Mesenchymal stem cell (in vitro differentiated cells and primary cell): ENCODE measurements at places on chromosomes 12 and 14.
A peak's percentile ranks its signal among the peaks of the same experiment; 100 is the strongest.

GRCh38 chr12:56589783-56590182, 40.3 kb downstream of the BAZ2A start:
- no peaks in the 10 kb centered on the region for H3K27me3 ChIP-seq
- H3K4me3 ChIP-seq, result no peak overlapping the region
- H3K36me3 ChIP-seq, result peaks cover 59% of the 10 kb centered on the region
- no peak overlapping the region for H3K27ac ChIP-seq

GRCh38 chr12:19186722-19187661, 57.5 kb downstream of the PLEKHA5 start:
- H3K27ac ChIP-seq, result no peak overlapping the region
- peak overlapping the region; percentile 19 for H3K4me3 ChIP-seq
- peaks cover 4% of the 10 kb centered on the region for H3K4me1 ChIP-seq
- H3K27me3 ChIP-seq, result no peaks in the 10 kb centered on the region
- DNase-seq, result peak; percentile 67

DNA sequence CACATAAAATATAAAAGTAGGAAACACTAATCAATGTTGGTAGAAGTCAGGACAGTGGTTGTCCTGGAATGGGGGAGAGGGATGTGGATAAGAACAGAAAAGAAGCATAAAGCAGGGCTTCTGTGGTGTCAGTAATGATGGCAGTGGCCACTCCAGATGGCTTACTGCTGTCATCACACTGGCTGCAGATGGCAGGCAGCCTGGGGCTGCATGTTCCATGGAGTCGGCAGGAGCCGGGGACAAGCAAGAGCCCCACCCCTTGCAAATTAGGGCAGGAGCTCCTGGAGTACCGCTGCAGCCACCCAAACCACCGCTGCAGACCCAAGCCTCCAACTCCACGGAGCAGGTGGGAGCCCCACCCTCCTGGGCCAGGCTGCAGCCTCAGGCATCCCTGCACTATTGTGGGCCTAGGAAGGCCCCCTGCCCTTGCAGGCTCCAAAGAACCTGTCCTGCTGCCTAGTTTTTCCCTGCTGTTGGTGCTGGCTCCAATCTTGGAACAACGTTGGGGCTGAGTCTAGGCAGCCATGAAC, 28.8 kb upstream of the SLC5A8 start:
- no peaks in the 10 kb centered on the region for H3K36me3 ChIP-seq
- H3K4me1 ChIP-seq, result no peaks in the 10 kb centered on the region
- DNase-seq, result no peak

GRCh38 chr14:68775614-68776126, 17.2 kb downstream of the ZFP36L1 start:
- H3K27me3 ChIP-seq, result no peaks in the 10 kb centered on the region
- peaks cover 15% of the 10 kb centered on the region for H3K4me1 ChIP-seq
- no peak for DNase-seq
- no peaks in the 10 kb centered on the region for H3K36me3 ChIP-seq
- H3K4me3 ChIP-seq, result no peak overlapping the region

DNA sequence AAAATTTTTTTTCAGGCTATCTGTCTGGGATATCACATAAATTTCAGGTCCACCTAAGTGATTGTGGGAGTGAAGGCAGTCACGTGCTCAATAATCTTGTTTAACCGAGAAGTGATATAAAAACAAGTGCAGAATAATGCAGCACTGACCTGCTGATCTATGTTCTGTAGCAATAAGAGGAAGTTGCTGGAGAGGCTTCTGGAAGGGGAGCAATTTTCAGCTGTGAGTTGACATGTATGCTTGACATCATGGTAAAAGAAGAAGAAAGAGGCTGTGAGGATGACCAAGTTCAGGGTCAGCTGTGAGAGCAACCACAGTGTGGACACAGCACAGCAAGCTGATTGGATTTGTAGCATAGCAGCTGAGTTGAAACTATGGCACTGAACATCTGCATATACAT, 172.0 kb upstream of the PELI2 start:
- no peaks in the 10 kb centered on the region for H3K4me1 ChIP-seq
- no peaks in the 10 kb centered on the region for H3K27me3 ChIP-seq
- DNase-seq, result no peak
- H3K4me3 ChIP-seq, result no peak overlapping the region

GRCh38 chr12:1515428-1515827, 79.0 kb downstream of the FBXL14 start:
- H3K4me3 ChIP-seq, result no peak overlapping the region
- no peak for DNase-seq
- no peaks in the 10 kb centered on the region for H3K36me3 ChIP-seq

DNA sequence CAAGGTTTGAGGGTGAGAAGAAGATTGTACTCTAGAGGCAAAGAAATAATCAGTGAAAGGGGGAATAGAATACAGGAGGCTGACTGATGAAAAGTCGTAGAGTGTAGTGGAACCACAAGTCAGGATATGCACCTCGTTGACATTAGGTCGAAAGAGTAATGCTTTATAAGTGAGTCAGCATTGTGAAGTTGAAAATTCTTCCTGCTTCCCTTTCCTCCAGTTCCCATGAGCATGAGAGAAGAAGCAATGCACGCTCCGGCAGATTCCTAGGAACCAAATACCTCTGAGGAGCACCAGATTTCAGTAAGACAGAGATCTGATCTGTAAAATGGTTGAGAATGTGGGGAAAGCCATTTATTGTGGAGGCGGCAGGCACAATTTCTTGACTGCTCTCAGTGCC, 16.5 kb downstream of the CCER1 start:
- DNase-seq, result peak; percentile 75
- peak overlapping the region; percentile 32 for H3K27ac ChIP-seq
- peaks cover 12% of the 10 kb centered on the region for H3K4me1 ChIP-seq
- H3K36me3 ChIP-seq, result no peaks in the 10 kb centered on the region

DNA sequence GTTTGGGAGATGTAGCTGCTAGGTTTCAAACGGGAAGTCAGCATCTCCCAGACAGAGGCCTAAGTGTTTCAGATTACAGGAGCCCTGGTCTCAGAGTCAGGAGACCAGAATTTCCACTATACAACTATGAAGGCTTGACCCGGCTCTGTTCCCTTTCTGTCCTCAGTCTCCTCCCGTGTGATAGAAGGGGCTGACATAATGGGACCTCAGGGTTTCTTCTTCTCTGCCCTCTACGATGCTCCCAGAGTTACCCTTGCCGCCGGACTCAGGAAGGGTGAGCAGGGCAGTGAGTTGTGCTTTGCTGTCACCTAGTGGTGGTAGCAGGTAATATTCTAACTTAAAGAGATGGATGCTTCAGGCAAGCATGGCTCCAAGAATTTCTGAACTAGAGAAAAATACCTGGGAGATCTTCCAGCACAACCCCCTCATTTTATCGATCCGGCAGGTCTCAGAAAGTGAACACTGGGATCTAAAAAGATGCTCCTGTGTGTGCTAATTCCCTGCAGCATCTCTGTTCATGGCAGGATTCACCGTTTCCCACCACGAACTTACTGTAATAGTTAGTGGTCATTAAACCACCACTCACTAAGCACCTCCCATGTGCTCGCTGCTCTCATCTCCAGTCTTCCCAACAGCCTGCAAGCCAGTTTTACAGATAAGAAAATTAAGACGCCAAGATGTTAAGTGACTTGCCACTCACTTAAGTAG, 84.4 kb downstream of the VWF start:
- H3K27ac ChIP-seq, result no peak overlapping the region
- H3K27me3 ChIP-seq, result no peaks in the 10 kb centered on the region

DNA sequence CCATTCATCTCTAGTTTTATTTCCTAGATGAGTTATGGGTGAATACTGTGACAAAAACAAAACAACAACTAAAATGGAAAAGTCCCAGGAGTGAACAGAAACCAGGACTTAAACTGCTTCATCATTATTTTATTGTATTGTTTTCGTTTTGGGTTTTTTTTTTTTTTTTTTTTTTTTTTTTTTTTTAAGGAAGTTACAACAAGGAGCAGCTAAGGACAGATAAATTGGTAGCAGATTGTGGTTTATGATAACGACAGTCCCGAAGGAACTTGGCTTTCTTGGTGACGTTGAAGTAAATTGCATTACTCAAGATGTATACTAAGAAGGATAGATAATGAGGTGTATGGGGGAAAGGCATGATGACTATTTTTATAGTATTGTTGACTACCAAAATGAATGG, 866.3 kb downstream of the NRXN3 start:
- no peaks in the 10 kb centered on the region for H3K36me3 ChIP-seq
- H3K4me3 ChIP-seq, result no peak overlapping the region
